ENCODE measurements at places on chromosomes 11 and 22. TPM values are rescaled to one million over a fixed set of nuclear protein-coding genes. Genes with fewer than 3 reads are reported as not detected.

LRP4 gene
- total RNA-seq, result 6.6 TPM

SCUBE1 gene
- total RNA-seq, result 16.6 TPM

- H3K27ac ChIP-seq, result peak overlapping the region; percentile 20
- peaks cover 18% of the 10 kb centered on the region for H3K36me3 ChIP-seq
- H3K27me3 ChIP-seq, result no peaks in the 10 kb centered on the region
- H3K4me1 ChIP-seq, result peaks cover 26% of the 10 kb centered on the region
- DNase-seq, result no peak
- H3K4me3 ChIP-seq, result no peak overlapping the region
Observed at GRCh38 chr22:38788021-38788816, 5.7 kb downstream of the DNAL4 start.

DNA sequence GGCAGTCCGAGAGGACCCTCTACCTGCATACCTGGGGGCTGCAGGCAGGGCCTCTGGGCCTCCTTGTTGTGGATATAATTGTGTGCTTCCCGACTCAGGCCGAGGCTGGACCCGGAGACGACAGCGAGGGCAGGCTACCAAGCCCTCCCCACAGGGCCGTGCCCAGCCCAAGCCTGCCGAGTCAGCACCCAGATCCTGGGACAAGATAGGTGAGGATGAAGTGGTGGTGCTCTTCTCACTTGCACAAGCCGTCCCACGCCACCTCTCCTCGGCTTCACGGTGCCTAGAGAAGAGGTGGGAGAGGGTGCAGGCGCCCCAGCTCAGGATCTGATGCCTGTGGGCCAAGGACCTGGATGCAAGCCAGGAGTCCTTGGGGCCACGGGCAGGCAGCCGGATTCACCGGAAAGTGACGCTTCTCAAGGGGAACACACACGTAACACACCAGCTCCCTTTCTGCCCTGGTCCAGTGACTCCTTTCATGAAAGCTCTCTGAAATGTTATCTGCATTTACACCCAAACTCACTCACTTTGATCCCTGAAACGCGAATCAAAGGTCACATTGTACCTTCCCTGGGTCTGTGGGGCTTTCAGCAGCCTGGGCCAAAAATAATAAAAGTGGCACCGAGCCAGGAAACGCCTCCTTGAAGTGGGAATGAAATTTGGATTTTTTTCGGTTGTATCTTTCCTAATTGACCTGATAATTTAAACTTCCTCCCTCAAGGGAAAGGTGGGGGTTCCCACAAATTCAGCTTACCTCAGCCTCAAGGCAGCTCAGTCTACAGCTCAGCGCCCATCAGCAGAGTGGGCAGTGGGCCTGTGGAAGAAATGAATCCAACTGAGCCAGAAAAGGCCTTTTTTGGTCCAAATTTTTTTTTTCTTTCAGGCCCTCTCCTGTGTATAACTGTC lies 1.1 kb upstream of the GNB1L start:
- no peaks in the 10 kb centered on the region for H3K27me3 ChIP-seq
- peak overlapping the region; percentile 91 for H3K4me3 ChIP-seq

DNA sequence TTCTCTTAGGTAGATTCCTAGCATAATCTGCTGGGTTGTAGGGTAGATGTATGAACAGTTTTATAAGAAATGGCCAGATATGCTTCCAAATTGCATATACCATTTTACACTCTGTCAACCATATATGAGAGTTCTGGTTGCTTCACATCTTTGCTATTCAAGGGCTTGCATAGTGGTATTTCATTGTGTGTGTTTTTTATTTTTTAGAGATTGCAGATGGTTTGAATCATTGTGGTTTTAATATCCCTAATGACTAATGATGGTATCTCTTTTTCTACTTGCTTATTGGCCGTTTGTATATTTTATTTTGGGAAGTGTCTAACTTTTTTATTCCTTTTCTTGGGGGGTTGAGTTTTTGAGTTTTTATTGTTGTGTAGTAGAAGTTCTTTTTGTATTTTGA lies 26.9 kb downstream of the RNF214 start:
- H3K4me1 ChIP-seq, result no peaks in the 10 kb centered on the region
- no peak overlapping the region for H3K4me3 ChIP-seq
- DNase-seq, result no peak
- no peaks in the 10 kb centered on the region for H3K27me3 ChIP-seq

GRCh38 chr11:129458756-129459535 lies 83.3 kb downstream of the BARX2 start:
- no peaks in the 10 kb centered on the region for H3K36me3 ChIP-seq
- no peak for DNase-seq
- no peaks in the 10 kb centered on the region for H3K4me1 ChIP-seq

DNA sequence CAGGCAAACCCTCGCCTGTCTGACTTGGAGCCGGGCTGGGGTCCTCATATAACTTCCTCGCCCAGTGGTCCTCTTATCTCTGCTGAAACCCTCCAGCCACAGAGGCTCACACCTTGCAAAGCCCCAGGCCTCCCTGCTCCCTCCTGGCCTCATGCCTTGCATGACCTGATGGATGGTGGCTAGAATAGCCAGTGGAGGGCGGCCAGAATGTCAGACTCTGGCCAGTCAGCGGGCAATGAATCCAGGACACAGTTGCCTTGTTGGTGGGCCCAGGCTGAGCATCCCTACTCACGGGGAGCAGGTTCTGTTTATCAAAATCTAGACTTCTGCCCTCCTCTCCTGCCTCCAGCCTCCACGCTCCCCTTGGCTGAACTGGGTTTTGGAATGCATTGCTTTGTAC lies 69.1 kb upstream of the WNT11 start:
- H3K4me3 ChIP-seq, result no peak overlapping the region
- peaks cover 2% of the 10 kb centered on the region for H3K4me1 ChIP-seq
- no peak for DNase-seq
- H3K27ac ChIP-seq, result no peak overlapping the region
- H3K36me3 ChIP-seq, result no peaks in the 10 kb centered on the region

DNA sequence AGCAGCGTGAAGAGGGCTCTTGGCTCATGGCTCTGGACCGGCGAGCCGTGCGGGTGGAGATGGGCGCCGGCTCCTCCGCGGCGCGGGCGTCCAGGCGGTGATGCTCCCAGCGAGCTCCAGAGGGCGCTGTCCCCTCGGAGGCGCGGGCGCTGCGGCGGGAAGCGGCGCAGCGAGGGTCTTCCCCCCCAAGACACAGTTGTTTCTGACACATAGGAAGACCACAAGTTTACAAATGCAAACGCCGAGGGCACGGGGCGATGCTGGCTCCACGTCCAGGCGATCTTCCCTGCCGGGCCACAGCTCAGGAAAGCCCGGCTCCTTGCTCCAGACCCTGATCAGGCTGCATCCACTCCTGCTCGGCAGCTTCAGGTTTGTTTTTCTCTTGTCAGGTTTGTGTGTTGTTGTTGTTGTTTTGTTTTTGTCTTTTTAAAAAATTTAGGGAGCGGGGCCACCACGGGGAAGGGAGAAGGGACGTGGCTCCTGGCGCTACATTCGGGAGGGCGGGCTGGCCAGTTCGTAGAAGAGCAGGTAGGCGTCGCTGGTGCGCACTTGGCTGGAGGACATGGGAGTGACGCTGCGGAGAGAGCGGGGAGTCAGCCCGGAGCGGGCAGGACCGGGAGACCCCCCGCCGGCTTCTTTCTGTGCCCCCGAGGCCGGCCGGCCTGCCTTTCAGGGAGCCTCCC lies 10.0 kb upstream of the MFRP start:
- peak overlapping the region; percentile 60 for H3K4me3 ChIP-seq
- H3K27ac ChIP-seq, result peak overlapping the region; percentile 79
- H3K27me3 ChIP-seq, result no peaks in the 10 kb centered on the region

Measured in lower lobe of right lung (tissue), 2 donors.